ENCODE measurements at places on chromosomes 2 and 18.

DNA sequence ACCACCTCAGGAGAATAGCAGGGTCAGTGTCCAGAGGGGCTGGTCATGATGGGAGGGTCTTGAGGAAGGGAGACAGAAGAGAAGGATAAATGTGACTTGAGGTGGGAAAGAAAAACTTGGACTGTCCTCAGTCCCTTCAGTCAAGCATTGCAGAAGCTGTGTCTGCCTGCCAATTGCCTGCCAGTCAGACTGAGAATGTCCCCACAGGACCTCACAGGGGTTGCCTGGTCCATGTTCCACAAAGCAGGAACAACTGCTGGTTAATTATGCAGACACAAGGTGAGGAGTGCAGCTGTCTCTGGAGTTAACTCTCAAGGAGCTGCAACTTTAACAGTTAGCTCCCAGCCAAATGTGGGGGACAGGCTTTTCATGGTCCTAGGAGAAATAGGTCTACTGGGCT lies 75.7 kb downstream of the TRIM43 start:
- DNase-seq: no peak

- no peak for DNase-seq
These were observed 14.1 kb downstream of the IL1RN start for GRCh38 chr2:113141451-113141850.

DNA sequence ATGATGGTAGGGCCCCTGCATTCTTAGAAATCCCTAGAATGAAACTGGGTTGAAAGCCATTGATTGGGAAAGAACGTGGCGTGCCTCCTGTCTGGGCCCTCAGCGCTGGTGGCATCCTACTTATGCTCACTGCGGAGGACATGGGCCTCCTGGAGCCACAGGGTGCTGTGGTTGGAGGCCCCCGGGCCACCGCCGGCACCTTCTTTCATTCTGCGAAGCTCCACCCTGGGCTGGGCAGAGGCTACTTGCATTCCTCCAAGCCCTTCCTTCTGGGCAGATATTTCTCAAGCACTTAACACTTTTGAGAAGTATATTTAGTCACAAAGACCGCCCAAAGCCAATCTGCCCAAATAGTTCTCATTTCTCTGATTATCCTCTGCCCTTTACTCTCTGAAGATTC lies 311.9 kb downstream of the MYCN start:
- no peak for DNase-seq

DNA sequence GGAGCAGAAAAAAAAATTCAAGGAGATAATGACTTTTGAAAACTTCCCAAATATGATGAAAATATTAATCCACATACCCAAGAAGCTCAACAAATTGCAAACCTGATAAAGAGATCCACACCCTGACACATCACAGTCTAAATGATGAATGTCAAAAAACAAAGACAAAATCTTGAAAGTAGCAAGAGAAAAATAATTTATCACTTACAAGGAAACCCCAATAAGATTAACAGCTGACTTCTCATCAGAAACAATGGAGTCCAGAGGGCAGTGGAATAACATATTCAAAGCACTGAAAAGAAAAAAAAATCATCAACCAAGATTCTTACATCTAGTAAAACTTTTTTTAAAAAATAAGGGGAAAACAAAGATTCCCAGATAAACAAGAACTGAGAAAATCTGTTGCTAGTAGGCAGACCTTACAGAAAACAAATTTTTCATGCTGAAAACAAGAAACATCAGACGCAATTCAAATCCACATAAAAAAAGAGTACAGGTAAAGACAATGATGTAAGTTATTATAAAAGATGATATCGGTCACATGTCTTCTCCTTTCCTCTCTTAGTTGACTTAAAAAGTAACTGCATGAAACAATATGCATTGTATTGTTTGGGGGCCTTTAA lies 21.3 kb downstream of the SLC66A2 start:
- DNase-seq: no peak

- DNase-seq: peak; percentile 29
These were observed 10.9 kb downstream of the SERPINB12 start for GRCh38 chr18:63553081-63553480.

DNA sequence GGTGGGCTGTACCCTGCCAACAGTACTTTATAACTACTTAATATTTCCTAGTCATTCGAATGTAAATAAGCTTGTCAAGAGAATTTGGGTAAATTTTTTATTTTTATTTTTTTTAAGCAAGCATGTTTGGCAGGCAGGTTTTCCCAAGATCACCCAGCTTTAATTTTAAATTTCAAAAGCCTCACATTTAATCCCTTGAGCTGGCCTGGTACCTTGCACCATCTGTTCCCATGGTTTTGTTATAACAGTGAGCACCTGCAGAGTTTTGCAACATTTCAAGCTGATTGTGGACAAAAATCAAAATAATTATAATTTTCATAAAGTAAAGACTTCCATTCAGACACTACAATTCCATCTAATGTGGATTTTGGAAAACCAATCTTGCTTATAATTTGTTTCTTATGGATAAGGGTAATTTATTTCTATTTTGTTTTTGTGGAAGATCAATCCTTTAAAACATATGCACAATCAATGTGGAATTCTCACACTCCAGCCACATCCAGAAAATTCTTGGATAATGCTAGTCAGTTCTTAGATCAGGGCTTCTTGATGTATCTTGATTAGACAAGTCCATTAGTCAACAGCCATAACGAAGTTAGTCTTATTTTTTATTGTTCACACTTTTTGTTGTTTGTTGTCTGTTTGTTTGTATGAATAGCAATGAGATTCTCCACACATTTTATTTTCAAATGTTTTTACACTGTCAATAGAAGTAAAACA lies 689.3 kb downstream of the NR4A2 start:
- DNase-seq: no peak

DNA sequence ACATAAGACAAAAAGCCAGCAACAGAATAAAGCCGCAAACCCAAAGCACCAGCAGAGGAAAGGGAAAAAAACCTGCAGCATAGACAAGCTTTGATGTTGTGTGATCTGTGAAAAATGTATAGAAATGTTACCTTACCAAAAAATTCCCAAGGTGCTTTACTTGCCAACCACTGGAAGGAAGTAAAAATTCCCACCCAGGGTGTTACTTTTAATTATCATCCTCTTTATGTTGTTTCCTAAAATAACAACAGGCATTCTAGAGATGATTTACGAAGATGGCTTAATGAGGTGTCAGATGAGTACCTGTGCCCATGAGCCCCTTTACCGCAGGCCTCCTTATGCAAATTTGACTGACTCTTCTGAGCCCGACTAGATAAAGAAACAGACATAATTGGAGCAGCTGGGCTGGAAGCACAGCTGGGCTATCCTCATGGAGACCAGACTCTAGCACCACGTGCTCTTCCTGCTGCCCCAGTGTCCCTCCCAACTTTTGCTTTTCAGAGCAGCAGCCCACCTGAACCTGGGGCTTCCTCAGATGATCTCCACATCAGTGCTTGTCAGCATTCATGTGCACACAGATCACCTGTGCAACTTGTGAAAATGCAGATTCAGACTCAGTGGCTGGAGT lies 41.5 kb downstream of the SRSF7 start:
- DNase-seq: no peak

- peak; percentile 66 for DNase-seq
These were observed 361.0 kb upstream of the NT5C1B start for GRCh38 chr2:18950361-18950851.

DNA sequence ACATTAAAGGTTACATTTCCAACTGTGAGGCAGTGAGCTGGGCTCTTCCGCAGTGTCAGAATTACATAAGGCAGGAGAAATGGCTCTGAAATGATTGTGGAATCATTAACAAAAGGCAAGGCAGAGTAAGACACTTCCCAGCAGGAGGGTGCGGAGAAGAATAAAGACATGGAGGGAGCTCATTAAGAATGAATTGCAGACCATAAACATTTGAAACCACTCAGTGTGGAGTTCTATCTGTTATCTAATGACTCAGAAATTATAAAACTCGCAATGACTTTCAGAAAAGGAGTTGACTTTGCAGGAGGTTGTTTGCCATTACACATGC lies 77.0 kb downstream of the SMIM21 start:
- DNase-seq: no peak

DNA sequence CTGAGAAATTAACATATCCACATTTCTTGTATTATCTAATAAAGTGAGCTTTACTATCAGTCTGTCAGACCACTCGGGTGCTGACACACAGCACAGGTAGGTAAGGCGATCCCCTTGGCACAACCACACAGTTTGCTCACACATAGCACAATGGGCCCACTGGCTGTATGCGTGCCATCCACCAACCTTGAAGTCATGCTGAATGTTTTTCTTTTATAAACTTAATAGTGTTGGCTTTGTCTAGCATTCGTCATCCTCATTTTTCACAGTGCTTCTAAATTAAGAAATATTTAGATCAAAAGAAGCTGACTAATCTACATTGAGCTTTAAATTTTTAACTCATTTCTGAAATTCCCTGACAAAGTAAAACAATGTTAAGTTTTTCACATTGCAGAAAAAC lies 50.0 kb upstream of the PAPOLG start:
- DNase-seq: no peak

GRCh38 chr2:36473230-36473629 lies 117.7 kb downstream of the CRIM1 start:
- DNase-seq: no peak

DNA sequence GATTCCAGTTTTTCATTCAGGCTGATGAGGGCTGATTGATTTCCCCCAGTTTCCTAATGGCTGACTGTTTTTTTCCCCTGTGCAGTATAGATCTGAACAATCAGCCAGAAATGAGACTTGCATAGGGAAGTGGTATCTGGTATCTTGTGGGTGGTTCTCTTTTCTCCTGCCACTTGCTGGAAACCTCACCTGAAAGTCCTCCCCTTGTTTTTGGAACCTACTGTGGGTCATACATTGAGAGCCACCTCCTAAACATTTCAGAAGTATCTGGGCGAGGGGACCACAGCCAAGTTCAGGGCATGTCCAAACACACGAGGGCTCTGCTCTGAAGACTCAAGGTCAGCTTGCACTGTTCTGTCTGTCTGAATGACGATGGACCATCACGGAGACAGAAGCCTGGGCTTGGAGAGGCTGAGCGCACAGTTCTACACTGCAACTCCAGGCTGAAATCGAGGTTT lies 19.3 kb downstream of the ALPK2 start:
- no peak for DNase-seq

DNA sequence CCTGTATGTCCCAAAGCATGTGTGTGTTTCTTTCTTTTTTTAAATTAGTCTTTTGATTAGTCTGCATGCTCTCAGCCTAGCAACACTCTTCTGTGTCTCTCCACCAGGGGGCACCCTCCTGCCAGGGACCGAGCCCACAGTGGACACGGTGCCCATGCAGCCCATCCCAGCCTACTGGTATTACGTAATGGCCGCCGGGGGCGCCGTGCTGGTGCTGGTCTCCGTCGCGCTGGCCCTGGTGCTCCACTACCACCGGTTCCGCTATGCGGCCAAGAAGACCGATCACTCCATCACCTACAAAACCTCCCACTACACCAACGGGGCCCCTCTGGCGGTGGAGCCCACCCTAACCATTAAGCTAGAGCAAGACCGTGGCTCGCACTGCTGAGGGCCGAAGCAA lies 93.8 kb downstream of the NRP2 start:
- no peak for DNase-seq

GRCh38 chr18:76233876-76234675 lies 261.0 kb downstream of the ZNF516 start:
- no peak for DNase-seq

DNA sequence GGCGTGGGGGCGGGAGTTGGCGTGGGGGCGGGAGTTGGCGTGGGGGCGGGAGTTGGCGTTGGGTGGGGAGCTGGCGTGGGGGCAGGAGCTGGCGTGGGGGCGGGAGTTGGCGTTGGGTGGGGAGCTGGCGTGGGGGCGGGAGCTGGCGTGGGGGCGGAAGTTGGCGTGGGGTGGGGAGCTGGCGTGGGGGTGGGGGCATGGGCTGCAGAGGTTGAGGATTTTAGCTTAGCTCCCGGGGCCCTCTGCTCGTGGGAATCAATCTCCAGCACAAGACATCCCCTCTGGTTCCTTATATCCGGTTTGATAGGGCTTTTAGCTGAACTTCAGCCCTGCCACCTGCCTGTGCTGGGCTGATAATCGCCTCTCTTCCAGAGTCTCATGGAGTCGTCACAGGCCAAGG lies 177.0 kb downstream of the LDLRAD4 start:
- DNase-seq: no peak

GRCh38 chr2:162928356-162928755 lies 89.8 kb upstream of the KCNH7 start:
- DNase-seq: no peak

DNA sequence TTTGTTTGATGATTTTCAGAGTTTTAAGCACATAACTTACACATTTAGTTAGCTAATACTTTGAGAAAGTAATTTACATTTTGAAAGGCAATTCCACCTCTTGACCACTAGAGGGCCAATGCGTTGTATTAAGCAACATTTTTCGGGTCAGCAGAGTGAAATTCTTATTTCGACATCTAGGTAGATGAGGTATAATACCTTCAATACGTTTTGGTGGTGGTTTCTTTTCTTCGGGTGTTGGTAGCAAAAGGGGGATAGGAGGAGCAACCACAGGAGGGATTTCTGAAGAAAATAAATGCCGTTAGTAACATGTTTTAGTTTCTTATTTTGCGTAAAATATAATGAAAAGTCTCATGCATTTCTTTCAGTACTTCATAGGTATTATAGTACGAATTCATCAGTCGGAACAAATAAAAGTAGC lies 106.3 kb downstream of the TTN start:
- no peak for DNase-seq

DNA sequence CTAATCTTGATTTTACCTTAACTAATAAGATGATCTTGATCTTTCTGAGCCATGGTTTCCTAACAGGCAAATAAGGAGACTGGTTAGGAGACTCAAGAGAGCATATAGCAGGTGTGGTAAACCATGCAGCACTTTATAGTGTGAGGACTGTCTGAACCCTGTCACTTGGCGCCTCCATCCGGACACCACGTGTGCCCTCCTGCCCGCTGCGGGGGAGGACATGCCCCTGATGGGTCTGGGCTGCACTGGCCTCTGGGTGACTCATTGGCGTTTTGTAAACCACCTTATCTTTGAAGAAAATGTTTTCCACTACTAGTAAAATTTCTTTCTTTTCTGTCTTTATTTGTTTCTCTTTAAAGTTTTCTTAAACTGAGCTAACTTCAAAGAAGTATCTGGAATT lies 131.1 kb downstream of the FMNL2 start:
- DNase-seq: no peak

GRCh38 chr2:143480601-143481236 lies 351.5 kb downstream of the ARHGAP15 start:
- DNase-seq: no peak

DNA sequence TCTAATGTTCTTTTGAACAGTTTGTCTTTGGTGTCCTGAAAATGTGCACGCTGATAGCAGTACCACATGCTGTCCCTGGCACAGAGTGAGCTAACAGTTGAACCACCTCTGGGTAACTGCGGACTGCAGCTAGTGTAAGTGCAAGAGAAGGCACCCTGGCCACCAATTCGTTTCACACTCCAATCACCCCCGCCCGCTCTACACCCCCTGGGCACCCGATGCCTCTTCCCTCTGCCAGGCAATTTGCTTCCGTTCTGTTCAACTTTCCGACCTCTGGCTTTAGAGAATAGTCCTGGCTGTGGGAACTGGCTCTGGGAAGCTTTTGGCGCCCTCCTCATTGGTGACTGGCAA lies 1.4 kb downstream of the DOCK10 start:
- no peak for DNase-seq
